ENCODE measurements at places on chromosomes 12 and 14.

- DNase-seq, result no peak
These were observed 163.7 kb downstream of the CALM1 start for GRCh38 chr14:90560558-90560957.

GRCh38 chr14:90336985-90337384 lies 5.2 kb upstream of the NRDE2 start:
- DNase-seq, result no peak

DNA sequence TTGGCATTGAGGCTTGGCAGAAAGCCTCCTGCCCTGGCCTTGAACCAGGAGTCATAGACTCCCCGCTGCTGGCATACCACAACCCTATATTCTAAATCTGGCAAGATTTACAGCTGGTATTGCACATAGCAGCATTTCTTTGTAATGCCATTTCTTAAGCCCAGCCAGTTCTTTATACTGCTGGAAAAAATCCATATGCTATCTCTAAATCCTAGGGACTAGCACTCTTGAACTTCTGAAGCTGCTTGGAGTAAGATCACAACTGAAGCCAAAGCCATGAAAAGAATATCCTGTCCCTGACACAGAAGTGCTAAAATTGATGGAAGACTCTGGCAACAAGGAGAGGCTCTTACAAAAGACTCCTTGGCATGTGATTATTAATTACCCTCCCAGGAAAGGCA lies 89.3 kb downstream of the KCNC2 start:
- no peak for DNase-seq

DNA sequence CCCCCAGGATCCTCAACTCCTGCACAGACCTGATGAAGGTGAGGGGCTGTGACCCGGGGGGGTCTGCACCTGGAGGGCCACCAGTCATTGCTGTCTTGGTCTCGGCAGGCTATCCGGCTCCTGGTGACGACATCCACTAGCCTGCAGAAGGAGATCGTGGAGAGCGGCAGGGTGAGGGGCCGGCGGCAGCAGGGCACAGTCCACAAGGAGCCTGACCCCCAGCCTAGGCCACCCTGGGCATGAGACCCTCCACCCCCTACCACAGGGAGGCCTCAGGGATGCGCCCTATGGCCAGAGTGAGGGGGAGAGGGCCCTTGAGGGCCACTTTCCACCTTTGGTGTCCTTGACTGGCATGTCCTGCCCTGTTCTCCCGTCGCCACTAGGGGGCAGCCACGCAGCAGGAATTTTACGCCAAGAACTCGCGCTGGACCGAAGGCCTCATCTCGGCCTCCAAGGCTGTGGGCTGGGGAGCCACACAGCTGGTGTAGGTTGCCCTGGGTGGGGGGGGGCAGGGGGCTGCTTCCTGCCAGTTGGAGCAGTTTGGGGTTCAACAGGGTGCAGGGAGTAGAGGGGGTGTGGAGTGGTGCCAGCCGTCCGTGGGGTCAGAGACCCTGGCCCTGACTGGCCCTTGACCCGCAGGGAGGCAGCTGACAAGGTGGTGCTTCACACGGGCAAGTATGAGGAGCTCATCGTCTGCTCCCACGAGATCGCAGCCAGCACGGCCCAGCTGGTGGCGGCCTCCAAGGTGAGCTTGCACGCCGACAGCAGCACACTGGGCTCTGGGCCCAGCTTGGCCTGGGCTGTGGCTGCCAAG lies 25.0 kb downstream of the HIP1R start:
- DNase-seq, result peak; percentile 83

DNA sequence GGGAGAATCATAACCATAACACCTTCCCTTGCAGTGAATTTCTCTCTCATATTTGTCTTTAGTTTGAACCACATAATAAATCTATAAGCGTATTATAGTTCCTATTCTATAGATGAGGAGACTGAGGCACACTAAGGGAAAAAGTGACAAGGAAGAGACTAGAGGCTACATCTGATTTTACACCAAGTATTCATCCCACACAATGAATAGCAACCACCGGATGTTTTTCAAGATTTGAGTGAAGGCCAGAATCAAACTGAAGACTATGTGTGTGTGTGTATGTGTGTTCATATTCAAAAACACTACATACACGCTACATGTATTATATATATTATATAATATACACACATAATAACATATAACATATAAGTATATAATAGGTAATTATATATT lies 4.7 kb downstream of the ASB2 start:
- DNase-seq, result no peak

Data from ACHN (cell line).